ENCODE measurements at places on chromosomes 5 and 9.

DNA sequence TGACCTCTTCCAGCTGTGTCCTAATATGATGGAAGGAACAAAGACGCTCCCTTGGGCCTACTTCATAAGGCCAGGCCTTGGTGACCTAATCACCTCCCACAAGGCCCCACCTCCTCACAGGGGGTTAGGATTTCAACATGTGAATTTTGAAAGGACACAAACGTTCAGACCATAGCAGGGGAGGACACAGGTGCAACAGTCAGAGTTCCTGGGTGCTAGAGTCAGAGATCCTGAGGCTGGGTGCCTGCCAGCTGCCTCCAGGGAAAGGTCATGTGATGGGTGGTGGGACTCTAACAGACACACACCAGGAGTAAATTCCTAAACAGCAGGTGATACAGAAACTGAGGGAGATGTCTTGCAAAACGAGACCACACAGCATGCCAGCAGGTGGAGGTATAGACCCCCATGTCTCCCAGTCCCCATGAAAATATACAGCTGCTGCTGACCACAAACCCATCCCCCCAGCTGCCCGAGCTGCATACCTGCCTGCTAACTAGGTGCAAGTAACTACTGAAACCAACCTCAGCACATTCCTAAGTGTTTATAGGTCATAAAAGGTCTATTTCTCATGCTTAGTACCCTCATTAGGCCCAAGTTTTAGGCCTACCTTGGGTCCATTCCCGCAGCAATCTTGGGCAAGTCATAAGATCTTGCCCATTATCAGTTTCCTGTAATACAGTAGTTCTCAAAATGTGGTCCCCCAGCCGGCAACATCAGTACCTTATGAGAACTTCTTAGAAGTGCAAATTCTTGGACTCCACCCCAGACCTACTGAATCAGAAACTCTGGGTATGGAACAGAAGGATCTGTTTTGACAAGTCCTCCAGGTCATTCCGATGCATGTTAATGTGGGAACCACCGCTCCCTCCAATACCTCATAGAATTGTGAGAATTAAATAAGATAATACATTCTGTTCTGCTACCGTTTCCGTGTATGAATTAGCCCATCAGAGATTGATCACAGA is 245.3 kb downstream of the ENC1 start:
- DNase-seq: no peak

GRCh38 chr5:180548563-180548962 is 42.7 kb downstream of the SCGB3A1 start:
- DNase-seq: no peak

- DNase-seq: no peak
Measured at GRCh38 chr5:73420666-73421065, 27.9 kb downstream of the FOXD1 start.

GRCh38 chr5:151384106-151384505 is 36.7 kb upstream of the SLC36A2 start:
- DNase-seq: no peak

GRCh38 chr9:89483592-89484474 is 14.1 kb downstream of the SEMA4D start:
- no peak for DNase-seq

GRCh38 chr9:97740848-97741821 is 44.0 kb upstream of the XPA start:
- no peak for DNase-seq

- DNase-seq: peak; percentile 9
Measured at GRCh38 chr5:174601946-174602345, 122.4 kb upstream of the MSX2 start.

DNA sequence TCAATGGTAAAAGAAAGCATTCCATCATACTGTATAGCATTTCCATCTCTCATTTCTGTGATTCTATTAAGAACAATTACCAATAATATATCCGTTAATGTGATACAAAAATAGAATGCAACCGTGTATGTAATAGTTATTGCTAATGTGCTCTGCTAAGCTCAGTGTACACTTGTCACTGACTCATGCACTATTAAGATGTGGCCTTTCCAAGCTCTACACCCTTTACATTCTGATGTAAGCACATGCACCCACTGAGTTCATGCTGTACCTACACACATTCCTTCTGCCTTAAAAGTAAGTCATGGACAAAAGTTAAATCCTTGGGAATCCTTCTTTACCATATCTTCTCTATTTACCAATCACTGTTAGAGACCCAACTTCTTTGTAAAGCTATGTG is 319.1 kb downstream of the ZSWIM6 start:
- no peak for DNase-seq

- no peak for DNase-seq
Measured at GRCh38 chr5:157455057-157455456, 5.0 kb upstream of the NIPAL4 start.

GRCh38 chr9:120542701-120543490 is 37.1 kb downstream of the CDK5RAP2 start:
- no peak for DNase-seq

DNA sequence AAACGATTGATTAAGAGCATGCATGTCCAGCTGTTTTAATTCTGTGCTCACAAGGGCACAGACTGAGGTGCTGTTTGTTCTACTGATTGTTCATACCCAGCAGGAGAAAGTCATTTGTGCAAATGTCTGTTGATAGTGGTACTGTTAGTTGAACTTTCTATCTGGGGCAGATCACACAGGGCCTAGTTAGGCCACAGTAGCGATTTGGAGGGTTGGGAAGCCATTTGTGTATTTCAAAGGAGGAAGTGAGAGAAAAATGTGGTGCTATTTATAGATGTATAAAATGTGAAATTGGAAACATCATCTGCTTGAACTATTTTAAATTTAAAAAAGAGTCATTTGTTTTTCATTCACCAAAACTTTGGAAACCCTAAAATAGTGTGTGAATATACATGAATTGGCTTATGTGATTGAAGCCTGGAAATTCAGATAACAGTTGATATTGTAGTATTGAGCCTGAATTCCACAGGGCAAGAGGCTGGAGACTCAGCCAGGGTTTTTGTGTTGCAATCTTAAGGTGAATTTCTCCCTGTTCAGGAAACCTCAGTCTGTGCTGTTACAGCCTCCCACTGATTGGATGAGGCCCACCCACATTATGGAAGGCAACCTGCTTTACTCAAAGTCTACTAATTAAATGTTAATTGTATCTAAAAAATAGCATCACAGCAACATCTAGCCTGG is 162.0 kb upstream of the CDKN2B start:
- DNase-seq: no peak

DNA sequence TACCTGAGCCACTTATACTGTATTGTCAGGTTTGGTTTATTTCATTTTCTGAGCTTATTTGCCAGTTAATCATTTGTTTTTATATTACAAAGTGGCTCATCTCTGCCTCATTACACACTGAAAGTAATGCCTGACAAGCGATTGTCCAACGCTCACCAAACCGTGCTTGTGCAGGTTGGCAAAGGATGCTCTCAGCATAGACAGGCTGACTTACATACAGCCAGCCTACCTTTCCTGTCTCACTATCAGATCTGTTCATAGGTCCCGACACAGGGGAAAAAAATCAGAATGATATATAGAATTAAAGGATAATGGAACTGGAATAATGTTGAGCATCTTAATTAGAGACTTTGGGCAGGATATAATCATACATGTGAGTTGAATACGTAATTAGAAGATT is 739.7 kb upstream of the RIOK2 start:
- DNase-seq: no peak

DNA sequence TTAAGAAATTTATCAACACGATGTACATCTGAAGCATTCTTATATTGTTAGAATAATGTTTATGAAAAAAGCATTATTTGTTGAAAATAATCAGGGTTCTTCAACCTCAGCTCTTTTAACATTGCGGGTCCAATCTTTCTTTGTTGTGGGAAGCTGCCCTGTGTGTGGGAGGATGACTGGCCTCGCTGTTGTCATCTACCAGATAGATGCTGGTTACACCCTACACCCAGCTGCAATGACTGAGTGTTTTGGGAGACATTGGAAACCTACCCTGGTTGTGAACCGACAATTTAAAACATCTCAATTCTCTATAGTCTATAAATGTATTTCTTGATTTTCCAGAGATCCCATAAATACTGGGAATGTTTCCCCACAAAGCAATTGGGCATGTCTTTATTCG is 794.2 kb upstream of the CDH10 start:
- DNase-seq: no peak
